ENCODE measurements at places on chromosomes 5 and 9.

DNA sequence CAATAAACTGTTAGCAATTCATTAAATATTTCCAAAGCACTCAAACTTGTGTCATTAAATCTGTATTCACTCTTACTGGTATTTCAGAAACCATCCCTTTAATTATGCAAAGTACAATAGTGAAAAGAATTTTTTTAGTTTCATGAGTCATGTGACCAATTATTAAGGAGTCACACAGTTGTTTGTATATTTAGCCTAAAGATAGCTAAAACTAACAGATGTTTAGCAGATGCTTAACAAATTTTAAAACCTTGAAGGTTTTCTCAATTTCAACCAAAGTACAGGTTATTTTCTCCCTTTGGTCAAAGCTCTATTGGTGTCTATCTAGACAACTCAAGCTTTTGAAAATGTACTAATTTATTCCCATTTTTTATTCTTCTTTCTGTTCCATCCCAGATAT lies 44.1 kb downstream of the PJA2 start:
- no peak for DNase-seq

DNA sequence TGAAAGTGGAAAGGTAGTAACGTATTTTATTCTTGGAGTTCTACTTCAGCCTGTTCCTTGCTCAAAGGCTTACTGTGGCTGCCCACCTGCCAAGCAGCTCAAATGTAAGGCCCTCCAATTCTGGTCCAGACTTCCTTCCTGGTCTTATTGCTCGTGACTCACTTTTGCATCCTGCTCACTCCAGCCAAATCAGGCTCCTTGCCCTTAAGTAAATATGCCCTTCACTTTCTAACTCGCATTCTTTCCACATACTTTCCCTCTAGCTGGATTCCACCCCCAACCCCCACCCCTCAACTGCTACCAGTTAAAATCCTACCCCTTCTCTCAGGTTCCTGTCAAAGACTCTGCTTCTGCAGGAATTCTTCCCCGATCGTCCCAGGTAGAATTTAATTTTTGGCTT lies 96.6 kb downstream of the GALNT10 start:
- DNase-seq: no peak

DNA sequence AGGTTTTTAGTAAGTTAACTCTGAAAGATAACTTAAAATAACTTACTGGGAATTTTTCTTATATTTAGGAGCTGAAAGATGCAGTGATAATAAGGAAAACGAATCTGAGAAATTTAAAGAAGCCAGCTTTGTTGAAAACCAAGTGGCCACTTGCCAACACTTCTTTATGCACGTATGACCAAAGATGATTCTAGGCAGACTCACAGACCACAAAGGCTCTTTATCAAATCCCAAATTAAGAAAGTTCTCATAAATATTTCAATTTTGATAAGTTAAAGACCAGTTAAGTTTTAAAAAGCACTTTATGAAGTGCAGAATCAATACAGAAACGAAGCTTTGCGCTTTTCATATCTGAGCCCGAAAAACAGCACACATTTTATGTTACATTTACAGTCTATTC lies 1.5 kb downstream of the AFF4 start:
- peak; percentile 70 for DNase-seq

DNA sequence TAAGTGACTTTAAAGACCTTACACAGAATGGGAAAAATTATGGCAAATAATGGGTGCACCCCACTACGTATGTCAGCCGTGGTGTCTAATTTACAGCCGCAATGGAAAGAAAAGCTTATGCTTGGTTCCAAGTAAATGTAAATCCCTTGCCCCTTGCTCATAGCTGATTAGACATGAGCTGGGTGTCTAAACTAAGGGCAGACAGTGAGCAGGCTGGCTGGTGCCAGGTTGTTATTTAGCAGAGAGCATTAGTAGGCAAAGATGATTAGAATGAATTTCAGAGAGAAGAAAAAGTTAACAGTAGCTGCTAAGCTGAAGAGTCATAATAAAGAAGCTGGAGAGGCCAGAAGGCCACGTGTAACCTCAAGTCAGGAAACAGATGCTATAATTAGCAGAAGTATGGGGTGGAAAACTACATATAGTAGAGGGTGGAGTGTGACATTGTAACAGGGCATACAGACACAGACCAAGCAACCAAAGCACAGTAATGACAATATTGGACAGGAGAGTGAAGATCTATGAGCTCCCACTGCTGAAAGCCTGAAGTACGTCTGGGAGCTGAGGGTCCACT lies 257.7 kb downstream of the MCTP1 start:
- DNase-seq: peak; percentile 67

- no peak for DNase-seq
Measured at GRCh38 chr5:168788107-168788506, 208.9 kb upstream of the PANK3 start.

GRCh38 chr5:90598293-90598692 lies 39.7 kb downstream of the ADGRV1 start:
- no peak for DNase-seq

DNA sequence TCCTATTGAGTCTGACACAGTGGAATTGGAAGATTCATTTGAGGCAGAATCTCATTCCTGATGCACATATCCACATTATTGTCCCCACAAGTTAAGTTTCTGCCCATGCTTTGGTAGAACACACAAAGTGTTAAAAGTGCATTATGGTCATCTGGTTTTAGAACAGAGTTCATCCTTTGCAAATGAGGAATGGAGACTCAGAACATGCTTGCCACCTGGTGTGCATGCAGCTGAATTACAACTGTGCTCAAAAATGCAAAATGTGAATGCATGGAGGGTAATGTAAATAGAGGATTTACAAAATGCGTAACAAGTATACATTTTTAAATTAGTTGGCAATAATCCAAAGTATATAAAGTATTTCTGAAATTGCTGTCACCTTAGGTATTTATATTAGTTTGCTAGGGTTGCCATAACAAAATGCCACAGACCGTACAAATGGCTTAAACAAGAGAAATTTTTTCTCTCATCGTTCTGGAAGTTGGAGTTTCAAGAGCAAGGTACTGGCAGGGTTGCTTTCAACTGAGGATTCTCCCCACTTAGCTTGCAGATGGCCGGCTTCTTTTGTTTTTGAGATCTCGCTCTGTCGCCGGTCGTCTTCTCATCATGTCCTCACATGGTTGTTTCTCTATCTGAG lies 671.1 kb downstream of the TAF11L14 start:
- DNase-seq: peak; percentile 47

DNA sequence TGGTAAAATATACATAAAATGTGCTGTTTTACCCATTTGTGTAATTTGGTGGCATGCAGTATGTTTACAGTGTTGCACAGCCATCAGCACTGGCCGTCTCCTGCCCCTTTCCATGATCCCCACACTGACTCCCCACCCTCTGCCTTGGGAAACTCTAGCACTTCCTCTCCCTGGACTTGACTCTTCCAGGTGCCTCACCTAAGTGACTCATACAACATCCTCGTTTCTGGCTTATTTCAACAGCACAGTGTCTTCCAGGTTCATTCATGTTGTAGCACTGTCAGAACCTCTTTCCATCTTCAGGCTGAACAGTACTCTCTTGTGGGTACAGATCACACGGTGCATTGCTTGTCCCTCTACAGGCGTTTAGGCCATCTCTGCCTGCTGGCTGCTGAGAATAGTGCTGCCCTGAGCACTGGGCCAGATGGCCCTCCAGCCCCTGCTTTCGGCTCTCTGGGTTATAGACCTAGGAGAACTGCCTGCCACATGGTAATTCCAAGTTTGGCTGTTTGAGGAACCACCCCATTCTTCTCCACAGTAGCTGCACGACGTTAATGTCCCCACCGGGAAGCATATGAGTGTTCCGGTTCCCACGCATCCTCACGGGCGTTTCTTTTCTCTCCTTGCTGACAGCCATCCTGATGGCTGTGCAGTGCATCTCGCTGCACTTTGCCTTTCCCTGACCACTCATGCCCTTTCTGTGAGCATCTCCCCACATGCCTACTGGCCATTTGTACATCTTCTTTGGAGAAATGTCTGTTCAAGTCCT lies 211.8 kb downstream of the FANCC start:
- DNase-seq: no peak

Data from hematopoietic multipotent progenitor cell treated with erythropoietin and hydrocortisone succinate and interleukin-3 and kit ligand, for 6 days (in vitro differentiated cells).